SW 1271 (cell line): ENCODE measurements at places on chromosomes 13 and 19.

GRCh38 chr19:12607631-12608030 is 3.0 kb downstream of the ZNF490 start:
- DNase-seq, result no peak

DNA sequence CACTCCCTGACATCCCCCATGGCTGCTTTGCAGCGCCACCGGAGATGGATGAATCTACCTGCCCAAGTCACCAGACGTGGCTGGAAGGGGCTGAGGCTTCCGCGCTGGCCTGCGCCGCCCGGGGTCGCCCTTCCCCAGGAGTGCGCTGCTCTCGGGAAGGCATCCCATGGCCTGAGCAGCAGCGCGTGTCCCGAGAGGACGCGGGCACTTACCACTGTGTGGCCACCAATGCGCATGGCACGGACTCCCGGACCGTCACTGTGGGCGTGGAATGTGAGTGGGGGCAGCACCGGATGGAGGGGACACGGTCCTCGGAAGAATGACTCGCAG is 4.6 kb downstream of the ICAM5 start:
- DNase-seq, result no peak

- no peak for DNase-seq
These were observed 2.0 kb downstream of the DAZAP1 start for GRCh38 chr19:1409204-1410005.

GRCh38 chr19:1243768-1244692 is 2.5 kb downstream of the ATP5F1D start:
- peak; percentile 70 for DNase-seq

DNA sequence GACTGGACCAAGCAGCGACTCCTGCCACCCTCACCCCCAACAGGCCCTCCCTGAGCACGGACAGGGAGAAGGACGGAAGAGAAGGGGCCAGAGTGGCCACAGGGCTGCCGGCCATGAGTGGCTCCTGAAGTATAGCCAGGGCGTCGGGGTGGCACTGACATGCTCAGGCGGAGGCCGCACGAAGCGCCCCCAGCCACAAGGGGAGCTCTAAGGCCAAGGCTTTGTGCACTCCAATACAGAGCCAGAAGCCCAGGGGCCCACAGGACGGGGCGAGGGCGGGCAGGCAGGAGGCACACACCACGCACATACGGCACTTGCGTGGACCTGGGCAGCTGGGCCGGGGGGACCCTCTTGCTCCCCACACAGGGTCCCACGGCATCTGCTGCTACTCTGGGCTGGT is 52.0 kb downstream of the KLF2 start:
- no peak for DNase-seq

DNA sequence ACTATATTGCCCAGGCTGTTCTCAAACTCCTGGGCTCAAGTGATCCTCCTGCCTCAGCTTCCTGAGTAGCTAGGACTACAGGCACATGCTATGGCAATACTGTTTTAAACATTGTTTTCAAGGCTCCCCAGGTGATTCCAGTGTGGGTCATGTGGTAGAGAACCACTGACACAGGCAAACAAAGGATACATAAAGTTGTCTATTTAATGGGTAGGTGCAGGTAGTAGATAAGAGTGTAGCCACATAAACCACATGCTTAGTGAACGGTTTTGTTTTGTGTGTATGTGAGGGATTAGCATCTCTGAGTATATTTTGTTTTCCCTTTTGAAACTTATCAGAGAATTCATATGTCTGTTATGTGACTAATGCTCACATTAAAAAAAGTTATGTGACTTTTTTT is 36.7 kb downstream of the USPL1 start:
- DNase-seq, result no peak

DNA sequence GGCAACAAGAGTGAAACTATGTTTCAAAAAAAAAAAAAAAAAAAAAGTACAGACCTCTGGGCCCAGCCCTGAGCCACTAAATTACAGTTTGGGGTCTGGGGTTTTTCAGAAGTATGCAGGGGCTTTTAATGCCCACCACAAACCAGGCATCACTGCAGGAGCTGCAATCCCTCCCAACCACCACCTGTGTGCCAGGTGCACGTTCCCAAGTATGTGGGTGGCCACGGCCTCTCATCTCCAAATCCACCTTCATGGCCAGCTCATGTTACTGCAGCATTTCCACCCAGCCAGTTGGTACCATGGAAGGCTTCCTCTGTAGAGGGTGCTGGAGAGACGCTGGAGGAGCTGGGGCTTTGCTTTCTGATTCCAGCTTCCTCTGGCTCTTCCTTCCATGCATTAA is 26.5 kb downstream of the CEP89 start:
- DNase-seq, result no peak

DNA sequence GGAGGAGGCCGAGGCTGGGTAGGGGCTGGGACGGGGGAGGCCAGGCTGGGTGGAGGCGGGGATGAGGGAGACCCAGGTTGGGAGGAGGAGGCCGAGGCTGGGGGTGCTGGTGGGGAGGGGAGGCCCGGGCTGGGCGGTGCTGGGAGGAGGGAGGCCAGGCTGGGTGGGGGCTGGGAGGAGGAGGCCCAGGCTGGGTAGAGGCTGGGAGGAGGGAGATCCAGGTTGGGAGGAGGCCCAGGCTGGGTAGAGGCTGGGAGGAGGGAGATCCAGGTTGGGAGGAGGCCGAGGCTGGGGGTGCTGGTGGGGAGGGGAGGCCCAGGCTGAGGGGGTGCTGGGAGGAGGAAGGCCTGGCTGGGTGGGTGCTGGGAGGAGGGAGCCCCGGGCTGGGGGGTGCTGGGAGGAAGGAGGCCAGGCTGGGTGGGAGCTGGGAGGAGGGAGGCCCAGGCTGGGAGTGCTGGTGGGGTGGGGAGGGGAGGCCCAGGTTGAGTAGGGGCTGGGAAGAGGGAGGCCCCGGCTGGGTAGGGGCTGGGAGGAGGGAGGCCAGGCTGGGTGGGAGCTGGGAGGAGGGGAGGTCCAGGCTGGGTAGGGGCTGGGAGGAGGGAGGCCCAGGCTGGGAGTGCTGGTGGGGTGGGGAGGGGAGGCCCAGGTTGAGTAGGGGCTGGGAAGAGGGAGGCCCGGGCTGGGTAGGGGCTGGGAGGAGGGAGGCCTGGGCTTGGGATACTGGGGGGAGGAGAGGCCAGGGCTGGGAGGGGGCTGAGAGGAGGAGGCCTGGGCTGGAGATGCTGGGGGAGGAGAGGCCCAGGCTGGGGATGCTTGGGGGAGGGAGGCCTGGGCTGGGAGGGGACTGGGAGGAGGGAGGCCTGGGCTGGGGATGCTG is 10.7 kb downstream of the TPGS1 start:
- no peak for DNase-seq

DNA sequence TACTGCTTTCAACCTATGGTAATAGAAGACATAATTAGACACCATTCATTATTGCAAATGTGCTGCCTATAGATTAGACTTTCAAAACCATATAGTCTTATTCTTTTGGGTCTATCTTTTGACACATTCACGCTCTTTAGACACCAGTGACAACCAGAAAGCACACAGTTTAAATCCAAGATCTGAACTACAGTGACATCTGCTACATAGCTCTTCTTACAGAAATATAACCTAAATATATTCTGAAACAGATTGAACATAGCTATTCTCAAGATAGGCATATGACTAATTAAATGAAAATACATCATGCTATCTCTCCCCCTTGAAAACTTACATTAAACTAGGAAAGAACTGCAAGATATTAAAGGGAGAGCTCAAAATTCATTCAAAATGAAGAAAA is 514.2 kb upstream of the SLITRK6 start:
- DNase-seq, result no peak

GRCh38 chr19:35462476-35462953 is 14.5 kb downstream of the FFAR2 start:
- DNase-seq, result no peak

DNA sequence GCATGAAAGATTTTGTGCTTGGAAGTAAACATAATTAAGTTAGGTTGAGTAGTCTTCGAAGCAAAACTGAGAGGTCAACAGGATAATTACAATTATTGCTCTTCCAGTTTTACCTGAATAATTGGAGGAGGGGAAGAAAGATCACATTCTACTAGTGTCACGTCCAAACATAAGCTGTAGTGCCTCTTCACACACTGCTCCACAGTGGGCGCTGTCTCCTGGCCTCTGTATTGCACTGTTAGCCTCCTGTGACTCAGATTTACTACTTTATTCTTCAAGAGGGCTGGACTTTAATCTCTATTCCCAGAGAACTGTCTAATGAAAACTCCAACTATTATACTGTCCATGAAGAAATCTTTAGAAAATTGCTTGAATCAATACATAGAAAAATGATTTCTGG is 62.9 kb downstream of the TRPC4 start:
- no peak for DNase-seq

DNA sequence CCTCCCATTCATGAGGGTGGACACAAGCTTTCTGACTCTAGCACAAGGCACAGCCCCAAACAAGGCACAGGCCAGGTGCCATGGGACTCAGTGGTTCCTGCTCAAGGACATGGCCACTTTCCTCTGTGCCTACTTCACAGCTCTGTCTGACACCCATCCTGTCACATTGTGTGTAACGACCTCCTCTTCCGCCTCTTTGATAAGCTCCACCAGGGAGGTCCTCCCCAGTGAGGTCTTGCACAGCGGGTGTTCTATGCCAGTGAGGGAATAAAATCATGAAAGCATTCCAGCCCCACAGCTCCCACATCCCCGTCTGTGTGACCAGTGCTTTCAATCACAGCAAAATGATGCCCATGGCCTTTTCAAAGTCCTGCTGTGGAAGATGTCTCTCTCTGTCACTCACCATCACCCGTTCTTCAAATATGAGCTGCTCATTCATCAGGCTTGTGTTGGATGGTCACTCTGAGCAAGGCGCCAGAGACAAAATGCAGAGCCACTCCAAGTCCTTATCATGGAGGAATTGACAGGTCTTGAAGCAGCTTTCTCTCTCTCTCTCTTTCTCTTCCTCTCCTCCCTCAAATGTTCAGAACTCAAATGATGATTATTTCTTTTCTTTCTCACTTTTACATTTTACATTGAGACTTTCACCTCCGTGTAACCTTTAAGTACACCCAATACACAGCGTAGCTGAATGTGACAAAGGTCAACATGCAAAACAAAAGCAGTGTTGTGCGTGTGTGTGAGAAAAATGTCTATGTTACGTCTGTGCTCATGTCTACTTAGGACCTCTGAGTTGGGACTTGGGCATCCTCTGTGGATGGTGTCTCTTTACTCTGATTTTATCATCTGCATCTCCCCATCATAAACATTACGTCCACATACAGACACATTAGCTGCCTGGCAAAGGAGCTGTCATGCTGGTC is 8.0 kb upstream of the SPATA13 start:
- no peak for DNase-seq

DNA sequence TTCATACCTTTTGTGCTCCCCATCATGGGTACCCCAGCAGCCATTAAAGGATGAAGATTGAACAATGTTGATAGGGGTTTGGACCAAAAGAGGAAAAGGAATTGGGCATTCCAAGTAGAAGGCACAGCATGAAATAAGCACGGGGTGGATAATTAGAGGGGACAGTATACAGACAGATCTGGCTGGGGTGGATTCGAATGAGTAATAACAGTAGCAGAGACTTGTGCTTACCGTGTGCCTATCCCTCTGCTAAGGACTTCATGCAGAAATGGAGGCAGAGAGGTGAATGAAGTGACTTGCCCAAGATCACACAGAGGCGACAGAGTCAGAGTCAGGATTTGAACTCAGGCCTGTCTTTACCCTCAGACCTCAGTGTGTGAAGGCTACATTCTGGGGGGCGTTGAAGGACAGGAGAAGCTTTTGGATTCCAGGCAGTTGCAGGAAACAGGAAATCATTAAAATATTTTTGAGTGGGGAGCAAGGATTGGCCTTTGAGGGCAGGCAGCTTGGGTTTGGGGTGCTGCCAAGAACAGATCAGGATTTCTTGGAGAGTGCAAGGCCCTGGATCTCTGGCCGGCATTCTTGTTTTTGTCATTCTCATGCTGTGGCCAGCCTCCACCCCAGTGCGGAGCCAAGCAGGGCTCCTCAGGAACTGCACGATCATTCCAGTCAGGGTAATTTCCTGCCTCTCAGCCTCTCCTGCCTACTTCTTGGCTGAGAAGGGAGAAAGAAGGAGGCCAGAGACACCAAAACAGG is 18.7 kb downstream of the PAF1 start:
- no peak for DNase-seq

DNA sequence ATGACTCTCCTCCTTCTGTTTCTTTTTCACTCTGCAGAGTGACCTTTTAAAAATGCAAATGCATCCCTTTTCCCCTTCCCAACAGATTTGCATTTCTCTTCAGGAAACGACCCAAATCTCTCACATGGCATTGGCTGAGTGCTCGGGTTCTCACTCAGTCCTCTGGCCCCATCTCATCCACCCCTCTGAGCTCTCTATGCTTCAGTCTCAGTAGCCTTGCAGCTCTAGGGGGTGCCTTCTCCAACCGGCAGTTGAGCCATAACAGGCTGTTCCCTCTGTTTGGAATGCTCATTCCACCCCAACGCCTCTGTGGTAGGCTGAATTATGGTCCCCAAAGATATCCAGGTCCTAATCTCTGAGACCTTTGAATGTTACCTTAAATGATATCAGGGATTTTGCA is 78.2 kb downstream of the AKAP11 start:
- no peak for DNase-seq

DNA sequence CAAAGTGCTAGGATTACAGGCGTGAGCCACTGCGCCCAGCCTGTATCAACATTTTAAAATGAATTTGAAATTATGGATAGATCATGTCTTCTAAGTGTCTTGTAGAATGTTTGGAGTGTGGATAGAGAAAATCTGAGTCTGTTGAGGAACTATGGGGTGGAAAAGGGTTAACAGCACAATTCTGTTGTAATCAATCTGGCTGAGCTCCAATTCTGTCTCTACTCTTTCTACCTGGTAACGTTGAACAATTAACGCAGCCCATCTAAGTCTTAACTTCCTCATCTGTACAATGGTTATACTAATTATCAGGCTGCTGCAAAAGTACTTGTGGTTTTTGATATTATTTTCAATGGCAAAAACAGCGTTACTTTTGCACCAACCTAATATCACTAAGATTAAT is 4.1 kb downstream of the FPR2 start:
- DNase-seq, result no peak

GRCh38 chr13:19772306-19772705 is 10.4 kb downstream of the PSPC1 start:
- DNase-seq, result no peak

- peak; percentile 65 for DNase-seq
These were observed 1.9 kb downstream of the CNN2 start for GRCh38 chr19:1028062-1028926.

GRCh38 chr13:38883783-38884182 is 106.8 kb downstream of the STOML3 start:
- DNase-seq, result no peak

DNA sequence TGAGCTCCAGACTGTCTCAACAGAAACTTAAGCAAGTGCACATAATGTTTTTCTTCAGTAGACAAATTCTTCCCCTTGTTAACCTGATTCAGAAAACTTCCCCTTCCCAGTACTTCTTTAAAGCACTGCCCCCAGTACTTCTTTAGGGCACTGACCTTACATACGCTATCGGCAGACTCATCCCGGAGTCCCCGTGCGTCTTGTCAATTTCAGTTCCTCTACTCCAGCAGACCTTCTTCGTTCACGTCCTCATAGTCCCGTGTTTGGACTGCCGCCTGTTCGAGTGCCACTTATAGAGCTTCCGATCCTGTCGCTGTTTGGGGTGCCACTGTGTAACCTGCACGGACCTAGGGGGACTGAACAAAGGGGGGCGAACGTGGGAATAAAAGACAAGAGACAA is 29.0 kb downstream of the ZNF627 start:
- DNase-seq, result no peak
